ENCODE measurements at places on chromosomes 11 and 22.

- no peak for DNase-seq
These were observed 15.3 kb downstream of the CLPB start for GRCh38 chr11:72418834-72419560.

- no peak for DNase-seq
These were observed 86.8 kb downstream of the DSCAML1 start for GRCh38 chr11:117710211-117710610.

DNA sequence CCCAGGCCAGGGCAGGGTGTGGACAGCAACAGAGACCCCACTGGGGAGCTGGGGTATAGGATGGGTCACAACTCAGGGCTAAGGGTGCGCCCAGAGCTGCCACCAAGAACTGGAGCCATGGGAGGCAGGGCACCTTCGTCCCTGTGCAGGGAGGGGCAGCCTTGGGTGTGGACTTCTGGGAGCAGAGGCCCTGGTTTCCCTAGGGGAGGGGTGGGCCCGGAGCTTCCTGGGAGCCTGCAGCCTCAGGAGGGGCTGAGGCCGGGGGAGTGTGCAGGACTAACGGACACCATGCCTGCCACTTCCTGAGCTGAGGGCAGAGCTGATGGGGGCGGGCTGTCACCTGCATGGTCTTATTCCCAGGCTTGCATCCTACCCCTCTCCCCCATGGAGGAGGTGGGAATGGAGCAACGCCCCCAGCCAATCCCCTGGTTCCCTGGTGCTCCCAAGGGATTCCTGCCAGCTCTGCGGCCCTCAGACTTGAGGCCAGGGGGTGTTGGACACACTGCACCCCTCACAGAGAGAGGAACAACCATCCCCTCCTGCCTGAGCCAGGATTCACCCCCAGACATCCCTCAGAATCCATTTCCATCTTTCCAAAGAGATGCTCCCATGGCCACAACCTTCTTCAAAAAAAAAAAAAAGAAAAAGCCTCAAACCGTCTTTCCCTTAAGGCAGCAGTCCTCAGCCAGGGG lies 225.7 kb downstream of the CTTN start:
- DNase-seq = no peak

DNA sequence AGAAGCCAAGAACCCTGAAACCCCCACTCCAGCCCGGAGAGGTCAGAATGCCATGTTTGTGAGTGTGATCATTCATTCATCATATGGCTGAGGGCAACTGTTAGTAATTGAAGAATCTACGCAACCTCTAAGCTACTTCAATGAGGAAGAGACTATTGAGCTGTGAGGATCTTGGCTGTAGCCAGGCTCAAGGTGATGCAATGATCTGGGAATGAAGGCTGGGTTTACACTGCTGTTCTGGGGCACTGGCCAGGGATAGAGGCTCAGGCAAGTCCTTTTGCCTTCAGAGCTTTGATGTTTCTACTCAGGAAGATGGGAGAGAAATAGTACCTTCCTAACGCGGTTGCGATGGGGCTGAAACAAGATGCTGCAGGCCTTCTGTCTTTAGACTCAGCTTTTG lies 12.9 kb downstream of the CRYBB2 start:
- DNase-seq = no peak

- peak; percentile 59 for DNase-seq
These were observed 26.7 kb downstream of the FLI1 start for GRCh38 chr11:128720522-128720985.

- DNase-seq = no peak
These were observed 3.8 kb downstream of the CD81 start for GRCh38 chr11:2380807-2381350.

DNA sequence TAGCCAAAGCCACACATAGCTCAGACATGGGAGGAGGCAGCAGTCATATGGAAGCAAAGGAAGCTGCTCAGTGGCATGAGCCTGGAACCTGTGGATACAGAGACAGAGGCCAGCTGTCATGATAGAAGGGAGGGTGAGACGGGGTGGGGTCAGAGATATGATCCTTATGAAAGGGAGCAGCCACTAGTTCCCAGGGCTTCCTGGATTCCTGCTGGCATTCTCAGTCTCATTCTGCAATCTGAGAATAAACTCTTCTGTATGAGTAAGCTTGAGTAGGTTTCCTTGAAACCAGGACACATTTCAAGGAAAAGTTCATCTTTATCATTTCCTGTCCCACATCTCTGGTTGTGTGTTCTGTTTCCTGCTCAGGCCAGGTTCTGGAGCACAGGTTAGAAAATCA lies 220.2 kb upstream of the SNX19 start:
- no peak for DNase-seq

DNA sequence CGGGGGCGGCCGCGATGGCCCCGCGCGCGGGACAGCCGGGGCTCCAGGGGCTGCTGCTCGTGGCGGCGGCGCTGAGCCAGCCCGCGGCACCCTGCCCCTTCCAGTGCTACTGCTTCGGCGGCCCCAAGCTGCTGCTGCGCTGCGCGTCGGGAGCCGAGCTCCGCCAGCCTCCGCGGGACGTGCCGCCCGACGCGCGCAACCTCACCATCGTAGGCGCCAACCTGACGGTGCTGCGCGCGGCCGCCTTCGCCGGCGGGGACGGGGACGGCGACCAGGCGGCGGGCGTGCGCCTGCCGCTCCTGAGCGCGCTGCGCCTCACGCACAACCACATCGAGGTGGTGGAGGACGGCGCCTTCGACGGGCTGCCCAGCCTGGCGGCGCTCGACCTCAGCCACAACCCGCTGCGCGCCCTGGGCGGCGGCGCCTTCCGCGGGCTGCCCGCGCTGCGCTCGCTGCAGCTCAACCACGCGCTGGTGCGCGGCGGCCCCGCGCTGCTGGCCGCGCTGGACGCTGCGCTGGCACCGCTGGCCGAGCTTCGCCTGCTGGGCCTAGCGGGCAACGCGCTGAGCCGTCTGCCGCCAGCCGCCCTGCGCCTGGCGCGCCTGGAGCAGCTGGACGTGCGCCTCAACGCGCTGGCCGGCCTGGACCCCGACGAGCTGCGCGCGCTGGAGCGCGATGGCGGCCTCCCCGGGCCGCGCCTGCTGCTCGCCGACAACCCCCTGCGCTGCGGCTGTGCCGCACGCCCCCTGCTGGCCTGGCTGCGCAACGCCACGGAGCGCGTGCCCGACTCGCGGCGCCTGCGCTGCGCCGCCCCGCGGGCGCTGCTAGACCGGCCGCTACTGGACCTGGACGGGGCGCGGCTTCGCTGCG lies 697 bp downstream of the TPBGL start:
- peak; percentile 86 for DNase-seq

DNA sequence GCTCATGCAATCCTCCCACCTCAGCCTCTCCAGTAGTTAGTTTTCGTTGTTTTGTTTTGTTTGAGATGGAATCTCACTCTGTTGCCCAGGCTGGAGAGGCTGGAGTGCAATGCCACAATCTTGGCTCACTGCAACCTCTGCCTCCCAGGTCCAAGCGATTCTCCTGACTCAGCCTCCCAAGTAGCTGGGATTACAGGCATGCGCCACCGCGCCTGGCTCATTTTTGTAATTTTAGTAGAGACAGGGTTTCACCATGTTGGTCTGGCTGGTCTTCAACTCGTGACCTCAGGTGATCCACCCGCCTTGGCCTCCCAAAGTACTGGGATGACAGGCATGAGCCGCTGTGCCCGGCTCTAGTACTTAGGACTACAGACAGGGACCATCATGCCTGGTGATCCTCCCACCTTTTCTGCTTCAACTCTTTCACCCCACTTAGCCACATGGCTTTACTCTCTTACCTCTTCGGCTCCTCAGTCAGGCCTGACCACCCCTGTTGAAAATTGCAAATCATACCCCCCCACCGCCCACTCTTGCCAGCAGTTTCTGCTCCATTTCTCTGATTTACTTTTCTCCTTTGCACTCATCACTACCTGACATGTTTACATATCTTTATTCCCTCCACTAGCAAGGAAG lies 157.1 kb upstream of the GRK3 start:
- no peak for DNase-seq

DNA sequence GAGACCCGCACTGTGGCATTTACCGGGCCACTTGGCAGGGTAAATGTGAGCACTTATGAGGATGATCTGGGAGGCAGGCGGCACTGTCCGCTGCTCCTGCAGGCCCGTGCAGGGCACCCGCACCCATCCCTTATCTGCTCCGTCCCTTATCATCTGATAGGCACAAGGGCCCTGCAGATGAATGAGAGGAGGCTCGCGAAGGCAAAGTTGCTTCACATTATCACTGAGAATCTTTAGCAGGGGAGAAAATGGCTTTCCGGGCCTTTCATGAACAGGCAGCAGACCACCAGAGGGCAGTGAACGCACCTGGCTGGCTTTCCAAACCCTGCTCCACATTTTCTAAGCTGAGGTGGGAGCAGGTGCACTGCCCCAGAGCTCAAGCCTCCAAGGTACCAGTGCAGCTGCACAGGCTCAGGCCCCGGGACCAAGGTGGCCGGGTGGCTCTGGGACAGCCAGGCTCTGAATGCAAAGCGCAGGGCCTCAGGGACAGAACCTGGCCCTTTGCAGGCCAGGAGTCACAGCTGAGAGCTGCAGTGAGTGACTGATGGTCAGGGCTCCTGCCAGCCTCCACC lies 165.6 kb downstream of the SHANK2 start:
- no peak for DNase-seq

- no peak for DNase-seq
These were observed 7.4 kb upstream of the ANO1 start for GRCh38 chr11:70070706-70071105.

- no peak for DNase-seq
These were observed 136.1 kb downstream of the DCDC1 start for GRCh38 chr11:31233425-31233824.

GRCh38 chr22:45783690-45784089 lies 112.1 kb downstream of the ATXN10 start:
- no peak for DNase-seq

- no peak for DNase-seq
These were observed 3.5 kb downstream of the MUC5B start for GRCh38 chr11:1226226-1226985.

- DNase-seq = no peak
These were observed 82.6 kb upstream of the CSNK2A3 start for GRCh38 chr11:11435635-11436034.

GRCh38 chr22:43514476-43515157 lies 102.8 kb downstream of the MPPED1 start:
- DNase-seq = no peak
